ENCODE measurements at places on chromosomes 3 and 15. TPM values are rescaled to one million over a fixed set of nuclear protein-coding genes. Genes with fewer than 3 reads are reported as not detected.

- DNase-seq: no peak
These were observed 264.7 kb downstream of the GABRG3 start for GRCh38 chr15:27235681-27236080.

DNA sequence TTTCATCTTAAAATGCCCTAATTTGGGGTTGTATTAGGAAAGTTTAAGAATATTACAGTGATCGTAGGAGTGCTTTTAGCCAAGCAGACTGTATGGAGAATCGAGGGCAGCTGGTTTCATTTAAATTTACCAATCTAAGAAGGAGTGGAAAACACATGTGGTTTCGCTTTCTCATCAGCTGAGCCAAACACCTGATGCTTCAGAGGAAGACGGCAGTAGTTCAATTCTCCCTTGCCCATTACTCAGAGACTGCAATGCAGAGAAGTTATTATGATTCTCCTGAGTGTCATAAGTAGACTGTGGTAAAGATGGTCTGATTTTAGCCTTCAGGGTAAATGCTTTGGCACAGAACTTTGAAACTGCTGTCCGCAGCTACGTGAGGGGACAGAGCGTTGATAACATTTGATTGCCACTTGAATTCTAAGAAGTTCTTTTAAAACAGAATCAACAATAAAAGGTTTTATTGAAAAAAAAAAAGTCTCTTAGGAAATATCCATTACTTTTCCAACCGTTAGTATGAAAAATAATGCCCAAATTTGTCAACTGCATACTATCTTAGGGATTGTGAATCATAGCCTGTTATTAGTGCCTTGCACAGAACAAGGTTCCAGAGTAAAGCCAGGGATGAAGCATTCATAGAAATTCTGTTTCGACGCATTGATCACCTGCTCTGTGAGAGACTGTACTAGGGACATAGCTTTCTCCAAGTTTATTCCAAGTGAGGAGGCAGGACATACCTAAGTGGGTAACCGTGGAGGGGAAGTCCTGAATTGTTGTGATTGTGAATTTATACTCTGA is 25.6 kb downstream of the LYSMD4 start:
- DNase-seq: peak; percentile 72

Gene ADGRG7
- total RNA-seq: not detected

DNA sequence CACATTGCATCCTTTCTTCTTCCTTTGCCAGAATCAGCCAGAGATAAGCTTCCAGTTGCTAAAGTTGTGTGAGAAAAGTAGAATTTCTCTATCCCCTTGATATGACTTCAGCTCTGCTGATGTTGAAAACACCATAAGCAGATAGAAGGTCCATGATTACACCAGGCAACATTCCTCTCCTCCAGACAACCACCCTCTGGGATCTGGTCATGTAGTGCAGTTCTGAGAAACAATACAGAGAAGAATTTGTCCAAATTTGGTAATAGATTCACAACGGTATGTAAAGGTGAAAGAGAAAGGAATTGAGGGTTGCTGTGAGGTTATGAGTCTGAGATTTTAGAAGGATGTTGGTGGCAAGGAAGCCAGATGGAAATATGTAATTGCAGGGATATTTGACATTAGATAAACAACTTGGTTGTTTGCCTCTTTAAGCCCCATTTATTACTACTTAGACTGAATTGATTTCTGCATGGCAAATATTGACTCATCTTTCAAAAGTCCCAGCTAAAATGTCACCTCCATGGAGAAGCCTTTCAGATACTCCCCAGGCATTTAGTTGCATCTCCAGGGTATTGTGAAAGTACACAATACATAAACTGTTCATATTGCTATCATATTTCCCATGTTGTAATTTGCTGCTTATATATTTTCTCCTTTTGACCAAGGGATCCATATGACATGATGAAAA is 134.9 kb downstream of the GAP43 start:
- no peak for DNase-seq

Gene GPR62
- total RNA-seq: not detected

GRCh38 chr3:129312671-129313414 is 34.2 kb downstream of the HMCES start:
- DNase-seq: peak; percentile 16

GRCh38 chr3:13020159-13020750 is 53.0 kb downstream of the IQSEC1 start:
- DNase-seq: no peak

GRCh38 chr3:65604863-65605526 is 433.7 kb downstream of the MAGI1 start:
- DNase-seq: peak; percentile 72

DNA sequence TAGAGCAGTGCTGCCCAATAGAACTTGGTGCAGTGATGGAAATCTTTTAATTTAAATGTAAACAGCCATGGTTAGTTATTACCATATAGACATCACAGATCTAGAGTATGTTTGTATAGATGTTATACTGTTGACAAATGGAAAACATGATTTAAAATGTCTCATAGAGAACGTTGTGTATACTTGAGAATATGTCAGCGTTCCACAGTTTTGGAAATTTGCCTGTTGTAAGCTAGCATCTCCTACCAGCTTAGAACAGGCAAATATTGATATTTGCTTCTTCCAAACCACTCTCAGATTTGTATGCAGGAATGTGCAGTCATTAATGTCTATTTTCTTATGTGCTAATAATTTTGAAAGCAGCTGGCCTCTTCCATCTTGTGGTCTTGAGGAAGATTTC is 8.4 kb upstream of the LXN start:
- no peak for DNase-seq

GRCh38 chr3:102577082-102577789 is 142.4 kb downstream of the ZPLD1 start:
- no peak for DNase-seq

GRCh38 chr3:30578986-30579579 is 27.3 kb upstream of the TGFBR2 start:
- DNase-seq: no peak

DNA sequence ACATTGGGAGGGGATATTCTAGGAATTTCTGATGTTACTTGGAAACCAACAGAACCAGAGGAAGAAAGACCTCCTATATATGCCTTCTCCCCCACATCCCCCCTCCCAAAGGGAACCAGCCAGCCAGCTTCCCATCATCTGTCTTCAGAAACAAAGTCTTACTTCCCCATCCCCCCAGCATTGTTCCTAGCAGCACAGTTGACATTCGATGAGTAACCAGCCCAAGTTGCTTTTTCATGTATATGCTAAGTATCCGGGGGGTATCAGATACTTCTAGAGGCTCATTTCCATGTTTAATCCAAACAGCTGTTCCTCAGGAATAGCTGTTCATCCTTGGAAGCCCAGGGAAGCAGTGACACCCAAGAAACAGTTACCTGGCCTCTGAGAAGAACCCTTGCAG is 16.0 kb downstream of the RMDN3 start:
- peak; percentile 38 for DNase-seq

DNA sequence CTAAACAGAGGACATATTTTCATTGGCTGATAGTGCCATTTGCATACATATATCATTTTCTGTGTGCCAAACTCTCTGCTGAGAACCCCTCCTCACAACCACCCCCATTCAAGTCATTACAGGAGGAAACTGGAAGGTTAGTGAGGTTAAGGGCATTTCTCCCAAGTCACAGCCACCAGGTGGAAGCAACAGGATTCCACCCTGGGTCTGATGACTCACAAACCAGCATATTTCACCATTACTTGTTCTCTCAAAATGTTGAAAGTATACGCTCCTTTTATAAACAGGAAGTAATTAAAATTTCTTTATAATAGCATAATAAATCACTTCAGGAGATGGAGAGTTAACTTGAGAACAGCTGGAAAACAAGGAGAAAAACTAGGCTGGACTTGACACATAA is 398.6 kb upstream of the WNT5A start:
- DNase-seq: peak; percentile 82

Gene FES
- total RNA-seq: 9.7 TPM

GRCh38 chr3:125300416-125300815 is 74.7 kb downstream of the ZNF148 start:
- DNase-seq: peak; percentile 84

DNA sequence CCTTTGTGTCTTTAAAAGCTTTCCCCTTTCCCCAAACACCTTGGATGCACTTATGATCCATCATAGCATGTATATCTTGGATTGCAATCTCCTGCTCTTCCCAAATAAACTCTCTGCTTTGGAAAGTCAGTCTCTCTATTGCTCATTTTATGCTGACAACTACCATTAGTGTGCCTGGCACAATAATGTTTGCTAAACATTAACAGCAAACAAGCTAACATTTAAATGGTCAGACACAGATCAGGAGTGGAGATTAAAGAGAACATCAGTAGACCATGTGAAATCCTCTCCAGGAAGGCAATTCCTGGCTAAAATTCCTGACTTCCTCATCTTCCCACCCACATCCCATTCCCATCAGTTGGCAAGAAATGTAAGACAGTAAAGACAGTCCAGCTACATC is 44.3 kb upstream of the EIF1B start:
- no peak for DNase-seq

DNA sequence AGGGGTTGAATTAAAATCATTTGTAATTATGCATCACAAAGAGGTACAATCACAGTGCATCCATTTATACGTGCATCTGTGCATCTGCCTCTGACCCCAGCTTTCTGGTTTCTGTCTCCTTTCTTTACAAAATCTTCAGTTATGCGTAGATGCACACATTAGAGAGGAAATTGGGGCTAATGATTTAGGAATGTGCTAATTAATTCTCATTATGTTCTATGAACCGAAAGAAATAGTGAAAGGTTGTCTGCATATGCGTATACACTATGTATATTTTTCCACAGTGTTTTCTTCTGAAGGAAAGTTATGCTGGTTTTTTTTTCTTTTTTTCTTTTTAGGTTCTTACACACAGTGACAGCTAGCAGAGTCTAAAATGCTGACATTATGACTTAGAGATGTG is 71.6 kb downstream of the SAMMSON start:
- DNase-seq: no peak

Gene LMCD1
- total RNA-seq: 50.0 TPM

GRCh38 chr3:9408546-9408945 is 11.1 kb downstream of the SETD5 start:
- DNase-seq: no peak

DNA sequence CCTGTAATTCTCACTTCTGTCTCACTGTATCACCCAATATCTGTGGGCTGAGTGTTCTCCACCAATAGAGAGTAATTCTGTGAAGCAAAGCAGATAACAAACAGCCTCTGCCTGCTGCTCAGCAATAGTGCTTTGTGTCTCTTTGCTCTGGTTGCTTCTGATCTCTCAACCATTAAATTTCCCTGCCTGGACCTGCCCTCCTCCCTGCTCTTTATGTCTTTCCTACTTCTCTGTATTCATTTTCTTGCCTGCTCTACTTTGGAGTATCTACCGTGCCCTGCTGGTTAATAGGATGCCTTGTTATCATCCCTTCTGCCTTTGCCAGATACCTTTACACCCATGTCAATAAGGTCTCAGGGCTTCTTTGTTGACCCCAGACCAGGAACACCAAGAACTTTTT is 102.9 kb upstream of the CGNL1 start:
- no peak for DNase-seq

Gene SERPINI1
- 1.1 TPM for total RNA-seq

DNA sequence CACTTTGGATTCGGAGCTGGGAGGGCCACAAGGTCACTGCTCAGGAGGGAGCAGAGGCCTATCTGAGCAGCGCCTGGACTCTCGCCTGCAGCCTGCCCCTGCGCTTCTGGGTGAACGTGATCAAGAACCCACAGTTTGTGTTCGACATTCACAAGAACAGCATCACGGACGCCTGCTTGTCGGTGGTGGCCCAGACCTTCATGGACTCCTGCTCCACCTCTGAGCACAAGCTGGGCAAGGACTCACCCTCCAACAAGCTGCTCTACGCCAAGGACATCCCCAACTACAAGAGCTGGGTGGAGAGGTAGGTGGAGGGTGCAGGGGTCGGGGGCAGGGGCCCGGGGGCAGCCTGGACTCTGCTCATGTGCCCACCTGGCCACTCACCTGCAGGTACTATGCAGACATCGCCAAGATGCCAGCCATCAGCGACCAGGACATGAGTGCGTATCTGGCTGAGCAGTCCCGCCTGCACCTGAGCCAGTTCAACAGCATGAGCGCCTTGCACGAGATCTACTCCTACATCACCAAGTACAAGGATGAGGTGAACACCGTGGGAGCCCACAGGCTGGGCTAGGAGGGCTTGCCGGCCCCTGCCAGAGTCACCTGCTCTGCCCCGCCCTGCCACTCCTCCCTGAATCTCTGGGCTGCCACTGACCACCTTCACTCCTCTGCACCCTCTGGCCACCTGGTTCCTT is 49.5 kb downstream of the PLXNA1 start:
- DNase-seq: no peak

DNA sequence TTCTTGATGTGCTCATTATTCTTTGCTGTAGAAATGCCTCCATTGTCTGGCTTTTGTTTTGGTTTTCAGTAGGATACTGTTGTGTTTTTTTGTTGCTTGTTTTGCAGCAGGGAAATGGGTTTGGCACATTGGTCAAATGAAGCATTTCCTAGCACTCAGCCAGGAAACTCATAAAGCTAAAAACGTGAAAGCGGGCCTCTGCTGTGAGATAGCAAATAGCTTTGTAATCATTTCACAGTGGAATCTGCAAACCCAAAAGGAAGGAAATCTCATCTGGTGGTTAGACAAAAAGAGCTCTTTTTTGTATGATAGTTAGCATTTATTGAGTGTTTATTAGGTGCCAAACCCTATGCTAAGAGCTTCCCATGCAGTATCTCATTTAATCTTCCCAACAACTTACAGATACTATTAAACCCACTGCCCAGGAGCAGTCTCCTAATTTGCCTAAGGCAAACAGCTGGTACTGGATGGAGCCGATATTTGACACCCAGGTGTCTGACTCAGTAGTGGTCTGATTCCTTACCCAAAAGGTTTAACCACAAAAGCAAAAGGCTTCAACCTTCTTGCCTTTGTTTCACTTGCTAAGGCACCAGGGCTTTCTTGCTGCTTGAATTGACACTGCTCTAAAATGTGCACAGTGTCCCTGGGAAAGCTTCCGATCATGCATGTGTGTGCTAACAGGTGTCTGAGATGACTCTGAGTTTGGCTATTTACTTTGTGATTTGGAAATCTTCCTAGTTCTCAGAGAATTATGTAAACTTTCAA is 527.9 kb upstream of the MDFIC2 start:
- peak; percentile 23 for DNase-seq

Gene IL12A
- 0.90 TPM for total RNA-seq

- DNase-seq: no peak
These were observed 178.4 kb downstream of the AKAP13 start for GRCh38 chr15:85558848-85559247.

Gene SYNPR
- not detected for total RNA-seq

GRCh38 chr15:100476805-100477204 is 51.9 kb downstream of the CERS3 start:
- DNase-seq: no peak

DNA sequence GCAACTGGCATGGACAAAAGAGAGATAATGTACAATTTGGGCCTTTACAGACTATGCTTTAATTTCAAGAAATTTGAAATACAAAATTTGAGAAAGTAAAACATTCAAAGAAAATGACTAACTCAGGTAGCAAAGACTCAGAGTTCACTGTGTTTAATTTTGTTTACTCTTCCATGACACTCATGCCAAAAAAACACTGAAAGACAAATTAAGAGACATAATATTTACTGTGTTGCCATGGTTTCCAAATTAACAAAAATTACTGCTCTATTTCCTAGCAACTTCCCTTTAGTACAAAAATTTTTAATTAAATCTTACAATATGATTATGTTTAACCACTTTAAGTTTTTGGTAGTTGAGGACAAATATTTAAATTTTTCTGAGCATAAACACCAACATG is 29.6 kb downstream of the LRRFIP2 start:
- DNase-seq: no peak

Data from IMR-90 (cell line).